ENCODE measurements at places on chromosomes 7 and 10. TPM values are rescaled to one million over a fixed set of nuclear protein-coding genes. Genes with fewer than 3 reads are reported as not detected.

DNA sequence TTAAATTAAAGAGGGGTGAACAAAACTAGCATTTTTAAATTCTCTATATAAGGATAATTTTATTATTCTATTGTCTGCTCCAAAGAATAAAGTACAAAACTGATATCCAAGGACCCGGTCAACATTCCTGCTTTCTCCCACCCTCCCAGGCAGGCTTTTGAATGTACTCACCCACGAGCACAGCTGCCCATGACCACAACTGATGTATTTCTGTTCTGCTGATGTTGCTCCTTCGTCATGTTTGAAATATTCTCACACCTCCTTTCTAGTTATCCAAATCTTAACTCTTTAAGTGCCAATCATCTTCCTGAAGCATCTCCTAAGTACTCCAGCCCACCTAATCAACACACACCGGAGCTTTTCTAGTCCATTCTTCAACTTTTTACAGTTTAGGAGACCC, 46.7 kb downstream of the CALD1 start:
- no peak overlapping the region for H3K4me3 ChIP-seq
- no peak overlapping the region for H3K27ac ChIP-seq

GRCh38 chr7:94877731-94878670, 29.4 kb upstream of the PPP1R9A start:
- no peak overlapping the region for H3K4me3 ChIP-seq
- H3K4me1 ChIP-seq, result peaks cover 2% of the 10 kb centered on the region
- DNase-seq, result no peak
- H3K36me3 ChIP-seq, result peaks cover 7% of the 10 kb centered on the region
- no peak overlapping the region for H3K27ac ChIP-seq

DNA sequence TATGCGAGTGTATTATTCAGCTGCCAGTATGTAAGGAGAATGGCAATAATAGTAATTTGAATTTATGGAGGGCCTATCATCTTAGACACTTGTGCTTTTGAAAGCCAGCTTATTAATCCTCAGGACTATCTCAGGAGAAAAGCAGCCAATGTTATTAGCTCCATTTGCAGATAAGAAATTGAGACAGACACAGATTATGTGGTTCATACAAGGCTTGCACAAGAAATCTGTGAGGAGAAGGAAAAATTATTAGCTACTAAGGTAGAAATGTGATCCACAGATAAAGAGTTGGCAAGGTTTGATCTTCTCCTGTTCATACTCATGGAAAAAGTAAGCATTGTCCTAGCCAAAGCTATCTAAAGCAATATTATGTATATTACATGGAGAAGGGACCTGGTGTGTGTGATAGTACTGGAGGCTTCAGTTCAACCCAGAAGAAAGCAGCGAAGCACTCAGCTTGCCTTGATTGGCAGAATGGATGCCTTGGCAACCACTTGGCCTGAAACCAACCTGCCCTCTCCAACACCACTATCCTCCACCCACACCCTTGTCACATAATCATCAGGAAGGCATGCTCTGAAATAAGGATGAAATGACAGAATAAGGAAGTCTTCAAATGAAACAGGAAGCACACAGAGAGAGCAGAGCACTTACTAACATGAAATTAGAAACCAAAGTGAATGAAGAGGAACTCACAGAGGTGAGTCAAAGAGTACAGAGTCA, 18.0 kb downstream of the MACC1 start:
- H3K36me3 ChIP-seq, result peaks cover 6% of the 10 kb centered on the region
- DNase-seq, result no peak
- H3K4me1 ChIP-seq, result peaks cover 35% of the 10 kb centered on the region
- H3K27ac ChIP-seq, result peak overlapping the region; percentile 2
- H3K4me3 ChIP-seq, result no peak overlapping the region

- H3K27me3 ChIP-seq, result peaks cover 5% of the 10 kb centered on the region
- DNase-seq, result no peak
- no peaks in the 10 kb centered on the region for H3K36me3 ChIP-seq
- H3K27ac ChIP-seq, result no peak overlapping the region
- H3K4me1 ChIP-seq, result peaks cover 2% of the 10 kb centered on the region
- no peak overlapping the region for H3K4me3 ChIP-seq
These were observed 34.4 kb downstream of the ASAH2 start for GRCh38 chr10:50216894-50217293.

DNA sequence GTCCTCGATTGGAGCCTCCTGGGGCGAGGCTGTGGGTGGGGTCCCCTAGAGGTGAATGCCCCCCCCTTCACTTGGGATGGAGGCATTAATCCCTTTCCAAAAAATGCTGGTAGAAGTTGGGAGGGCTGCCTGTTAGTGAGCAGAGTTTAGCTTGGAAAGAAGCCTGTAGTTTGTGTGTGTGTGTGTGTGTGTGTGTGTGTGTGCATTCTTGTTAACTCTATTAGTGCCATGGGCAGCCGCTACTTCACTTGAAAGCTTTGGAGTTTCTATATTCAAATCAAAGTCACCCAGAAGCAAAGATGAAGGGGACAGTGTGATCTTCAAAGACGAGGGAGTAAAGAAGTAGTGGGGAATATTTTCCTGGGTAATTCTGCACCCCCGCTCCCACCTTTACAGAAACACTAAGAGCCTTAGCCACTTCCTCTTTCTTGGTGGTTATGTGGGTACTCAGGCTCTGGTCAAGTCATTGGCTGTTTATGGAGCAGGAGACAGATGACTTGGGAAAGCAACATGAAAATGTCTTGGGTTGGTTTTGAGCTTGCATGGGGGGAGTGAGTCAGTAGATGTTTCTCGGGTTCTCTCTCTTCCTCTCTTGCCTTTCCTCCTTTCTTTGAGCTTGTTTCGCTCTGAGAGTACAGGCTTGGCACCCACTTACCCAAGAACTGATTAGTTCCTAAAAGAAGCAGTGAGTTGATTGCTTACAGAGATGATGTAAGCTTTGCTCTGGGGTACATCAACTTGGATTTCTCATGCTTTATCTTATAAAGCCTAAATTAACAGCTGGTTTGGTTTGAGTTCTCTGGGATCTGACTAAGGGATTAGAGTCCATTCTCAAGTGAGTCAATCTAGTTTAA, 35.9 kb downstream of the TCF7L2 start:
- H3K27me3 ChIP-seq, result no peaks in the 10 kb centered on the region
- H3K36me3 ChIP-seq, result peaks cover 18% of the 10 kb centered on the region

GRCh38 chr7:1058311-1058710, 14.0 kb downstream of the GPR146 start:
- no peaks in the 10 kb centered on the region for H3K36me3 ChIP-seq
- DNase-seq, result no peak
- H3K4me3 ChIP-seq, result no peak overlapping the region
- H3K27me3 ChIP-seq, result peaks cover 8% of the 10 kb centered on the region
- H3K4me1 ChIP-seq, result peaks cover 5% of the 10 kb centered on the region
- no peak overlapping the region for H3K27ac ChIP-seq

DNA sequence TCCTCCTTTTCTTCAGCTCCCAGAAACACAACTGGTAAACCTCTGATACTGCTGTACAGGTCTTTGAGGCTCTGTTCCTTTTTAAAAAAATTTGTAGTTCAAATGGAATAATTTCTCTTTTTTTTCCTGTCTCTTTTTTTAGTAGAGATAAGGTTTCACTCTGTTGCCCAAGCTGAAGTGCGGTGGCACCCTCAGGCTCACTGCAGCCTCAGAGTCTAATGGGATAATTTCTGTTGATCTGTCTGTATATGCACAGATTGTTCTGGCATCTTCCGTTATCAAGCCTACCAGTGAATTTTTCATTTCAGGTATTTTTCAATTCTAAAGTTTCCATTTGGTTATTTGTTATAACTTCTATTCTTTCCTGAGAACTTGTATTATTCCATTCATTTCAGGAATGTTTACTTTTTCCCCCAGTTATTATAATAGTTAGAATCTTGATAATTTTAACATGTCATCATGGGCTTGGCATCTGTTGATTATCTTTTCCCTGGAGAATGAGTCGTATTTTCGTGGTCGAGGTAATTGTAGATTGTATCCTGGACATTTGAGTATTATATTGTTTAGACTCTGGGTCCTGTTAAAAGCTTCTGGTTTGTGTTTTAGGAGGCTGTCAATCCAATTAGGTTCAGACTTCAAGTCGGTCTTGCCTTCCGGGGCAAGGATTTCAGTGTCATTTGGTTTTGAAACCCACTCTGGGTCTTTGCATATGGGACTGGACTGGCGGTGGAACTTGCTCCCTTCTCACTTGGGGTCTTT, 24.5 kb downstream of the CRCP start:
- no peak overlapping the region for H3K4me3 ChIP-seq
- H3K27me3 ChIP-seq, result no peaks in the 10 kb centered on the region
- no peak for DNase-seq
- no peak overlapping the region for H3K27ac ChIP-seq
- H3K36me3 ChIP-seq, result peaks cover 29% of the 10 kb centered on the region
- H3K4me1 ChIP-seq, result peaks cover 27% of the 10 kb centered on the region

GRCh38 chr7:20330239-20330927, at the start of gene ITGB8:
Gene ITGB8, plus strand, starts transcription at chr7:20330900. Its CDS starts 907 bp downstream, at chr7:20331807.
- H3K27me3 ChIP-seq, result no peaks in the 10 kb centered on the region
- DNase-seq, result peak; percentile 56
- H3K27ac ChIP-seq, result peak within 1 kb of the TSS; percentile 100
- H3K36me3 ChIP-seq, result peaks cover 1% of the 10 kb centered on the region
- H3K4me1 ChIP-seq, result peaks cover 23% of the 10 kb centered on the region

DNA sequence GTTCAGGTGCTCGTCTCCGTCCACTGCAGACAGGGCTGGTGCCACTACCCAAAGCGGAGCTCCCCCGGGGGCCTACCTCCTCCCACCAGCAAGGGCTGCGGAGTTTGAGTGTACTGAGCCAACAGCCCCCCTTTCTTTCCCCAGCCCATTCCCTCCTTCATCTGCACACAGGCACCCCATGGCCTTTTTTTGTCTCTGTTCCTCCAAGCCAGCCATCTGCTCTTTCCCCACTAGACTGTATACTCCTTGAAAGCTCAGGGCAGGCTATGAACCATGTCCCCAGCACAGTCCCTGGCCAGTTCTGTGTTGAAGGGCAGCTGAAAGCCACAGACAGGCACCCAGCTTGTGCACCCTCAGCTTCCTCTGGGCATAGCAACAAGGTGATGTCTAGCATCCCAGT, 99.4 kb downstream of the ZMIZ1 start:
- H3K27me3 ChIP-seq, result no peaks in the 10 kb centered on the region
- peaks cover 8% of the 10 kb centered on the region for H3K36me3 ChIP-seq
- DNase-seq, result no peak
- peak overlapping the region; percentile 12 for H3K27ac ChIP-seq
- no peak overlapping the region for H3K4me3 ChIP-seq

GRCh38 chr7:110534241-110534931, 556.5 kb upstream of the LRRN3 start:
- no peak for DNase-seq
- peaks cover 4% of the 10 kb centered on the region for H3K4me1 ChIP-seq
- no peak overlapping the region for H3K27ac ChIP-seq
- no peaks in the 10 kb centered on the region for H3K27me3 ChIP-seq
- H3K36me3 ChIP-seq, result no peaks in the 10 kb centered on the region

- peaks cover 14% of the 10 kb centered on the region for H3K4me1 ChIP-seq
- no peak overlapping the region for H3K27ac ChIP-seq
- H3K4me3 ChIP-seq, result no peak overlapping the region
- H3K27me3 ChIP-seq, result no peaks in the 10 kb centered on the region
- H3K36me3 ChIP-seq, result no peaks in the 10 kb centered on the region
These were observed 614.6 kb downstream of the CNTNAP2 start for GRCh38 chr7:146731185-146731584.

DNA sequence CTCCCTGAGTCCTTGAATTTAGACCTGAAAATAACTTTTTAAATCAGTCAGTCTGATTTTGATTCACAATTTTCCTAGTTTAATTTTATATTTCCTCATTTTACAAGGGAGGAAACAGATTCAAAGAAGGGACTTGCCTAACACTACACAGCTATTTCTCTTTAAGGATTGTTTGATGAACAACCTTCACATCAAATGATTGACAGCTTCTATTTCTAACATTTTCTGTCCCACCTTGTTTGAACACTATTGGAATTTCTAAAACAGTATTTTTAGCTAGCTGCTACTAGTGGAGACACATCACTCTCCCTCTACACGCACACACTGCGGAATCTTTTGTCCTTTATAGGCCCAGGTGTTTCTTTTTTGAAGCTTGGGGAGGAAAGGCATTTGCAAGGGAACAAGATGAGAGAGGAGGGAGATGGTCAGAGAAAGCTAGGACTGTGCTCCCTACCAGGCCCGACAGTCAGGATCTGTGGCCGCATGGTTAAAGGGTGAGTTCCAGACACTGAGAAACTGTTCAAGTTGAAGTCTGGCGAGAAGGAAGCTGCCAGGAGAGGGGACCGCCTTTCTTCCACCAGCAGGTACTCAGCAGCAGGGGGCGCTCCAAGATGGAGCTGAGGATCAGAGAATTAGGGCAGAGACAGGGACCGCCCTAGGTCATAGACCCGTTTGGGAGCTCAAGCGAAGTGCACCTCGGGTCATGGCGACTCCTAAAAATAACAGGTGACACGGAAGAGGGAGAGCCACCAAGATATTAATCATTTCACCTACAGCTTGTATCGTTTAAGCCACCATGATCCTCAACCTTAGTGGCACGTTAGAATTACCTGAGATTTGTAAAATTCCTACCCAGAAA, 49.7 kb downstream of the DNAJC12 start:
- H3K36me3 ChIP-seq, result no peaks in the 10 kb centered on the region
- peak; percentile 17 for DNase-seq
- no peak overlapping the region for H3K4me3 ChIP-seq
- H3K4me1 ChIP-seq, result peaks cover under 1% of the 10 kb centered on the region
- H3K27me3 ChIP-seq, result peaks cover 4% of the 10 kb centered on the region

DNA sequence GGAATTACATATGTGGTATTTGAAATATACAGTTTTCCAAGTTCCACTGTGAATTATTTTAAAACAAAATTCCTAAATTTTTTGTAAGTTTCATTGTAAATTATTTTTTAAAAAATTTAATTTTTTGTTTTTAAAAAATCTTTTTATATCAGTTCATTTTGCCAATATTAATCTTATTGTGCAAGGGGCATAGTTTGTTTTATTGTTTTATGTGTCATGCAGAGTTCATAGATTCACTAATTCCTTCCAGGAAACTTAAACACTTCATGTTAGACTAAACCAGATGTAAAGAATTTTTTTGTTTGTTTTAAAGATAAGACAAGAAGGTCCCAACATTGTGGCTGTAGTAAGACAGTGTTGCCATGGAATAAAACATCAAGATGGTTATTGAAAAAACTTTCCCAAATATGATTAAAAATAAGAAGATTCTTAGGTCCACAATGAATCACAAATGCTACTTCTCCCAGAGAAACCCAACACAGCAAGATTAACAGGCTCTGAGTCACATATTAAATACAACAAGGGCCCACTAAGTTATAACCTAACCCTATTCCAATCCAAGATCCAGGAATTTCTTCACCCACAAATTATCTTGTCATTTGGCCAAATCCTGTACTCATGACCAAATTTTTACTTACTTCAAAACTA, 464.7 kb upstream of the IGFBP3 start:
- H3K36me3 ChIP-seq, result peaks cover 1% of the 10 kb centered on the region
- H3K4me1 ChIP-seq, result peaks cover 5% of the 10 kb centered on the region
- no peak overlapping the region for H3K4me3 ChIP-seq
- no peak for DNase-seq

GRCh38 chr7:121109145-121109544, 120.6 kb downstream of the CPED1 start:
- no peak overlapping the region for H3K4me3 ChIP-seq
- no peak for DNase-seq
- no peaks in the 10 kb centered on the region for H3K36me3 ChIP-seq
- no peaks in the 10 kb centered on the region for H3K27me3 ChIP-seq
- H3K4me1 ChIP-seq, result no peaks in the 10 kb centered on the region

The MLXIPL gene
- 48.6 TPM for total RNA-seq

GRCh38 chr7:158975526-158976467, 119.4 kb downstream of the DYNC2I1 start:
- H3K4me1 ChIP-seq, result peaks cover 2% of the 10 kb centered on the region
- no peak for DNase-seq
- no peak overlapping the region for H3K27ac ChIP-seq
- no peaks in the 10 kb centered on the region for H3K36me3 ChIP-seq
- H3K4me3 ChIP-seq, result no peak overlapping the region

The SEC31B gene
- 24.0 TPM for total RNA-seq

The TMEM130 gene
- 0.20 TPM for total RNA-seq

Data from progenitor cell of endocrine pancreas (in vitro differentiated cells).